Activated CD8-positive, alpha-beta memory T cell treated with anti-CD3 and anti-CD28 coated beads, Interleukin-2, amount 10 ng/mL, durations not matched to agents 7 days and 5 days (primary cell): ENCODE measurements at places on chromosomes 16 and 17. TPM values are rescaled to one million over a fixed set of nuclear protein-coding genes. Genes with fewer than 3 reads are reported as not detected.

- peak overlapping the region; percentile 98 for H3K4me3 ChIP-seq
- H3K27me3 ChIP-seq = peaks cover 3% of the 10 kb centered on the region
- H3K4me1 ChIP-seq = peaks cover 29% of the 10 kb centered on the region
- H3K36me3 ChIP-seq = peaks cover 3% of the 10 kb centered on the region
- H3K27ac ChIP-seq = peak overlapping the region; percentile 95
- peak; percentile 68 for DNase-seq
Measured at GRCh38 chr17:21125862-21126261, 902 bp upstream of the DHRS7B start.

GRCh38 chr17:56870081-56870651 is 36.2 kb downstream of the DGKE start:
- H3K36me3 ChIP-seq = peaks cover 30% of the 10 kb centered on the region
- H3K27me3 ChIP-seq = peaks cover 5% of the 10 kb centered on the region
- no peak for DNase-seq
- no peak overlapping the region for H3K27ac ChIP-seq
- H3K4me3 ChIP-seq = no peak overlapping the region

DNA sequence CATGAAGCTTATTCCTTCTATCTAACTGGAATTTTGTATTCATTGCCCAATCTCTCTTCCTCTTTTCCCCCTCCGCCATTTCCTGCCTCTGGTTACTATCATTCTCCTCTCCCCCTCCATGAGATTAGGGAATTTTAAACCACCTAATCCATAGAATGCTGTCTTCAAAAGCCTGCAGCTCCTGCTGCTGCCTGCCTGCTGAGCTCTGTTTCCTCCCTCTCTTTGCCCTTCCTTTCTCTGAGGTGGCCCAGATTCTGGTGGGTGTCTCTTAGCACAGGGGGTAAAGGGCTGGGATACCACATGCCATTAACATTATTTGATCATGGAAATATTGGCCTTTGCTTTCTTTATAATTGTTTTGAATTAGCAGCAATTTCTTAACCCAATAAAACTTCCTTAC is 241.6 kb downstream of the CNTNAP4 start:
- no peak for DNase-seq
- no peaks in the 10 kb centered on the region for H3K36me3 ChIP-seq
- no peak overlapping the region for H3K4me3 ChIP-seq
- H3K4me1 ChIP-seq = no peaks in the 10 kb centered on the region

Gene PLK1
- 132 TPM for total RNA-seq

DNA sequence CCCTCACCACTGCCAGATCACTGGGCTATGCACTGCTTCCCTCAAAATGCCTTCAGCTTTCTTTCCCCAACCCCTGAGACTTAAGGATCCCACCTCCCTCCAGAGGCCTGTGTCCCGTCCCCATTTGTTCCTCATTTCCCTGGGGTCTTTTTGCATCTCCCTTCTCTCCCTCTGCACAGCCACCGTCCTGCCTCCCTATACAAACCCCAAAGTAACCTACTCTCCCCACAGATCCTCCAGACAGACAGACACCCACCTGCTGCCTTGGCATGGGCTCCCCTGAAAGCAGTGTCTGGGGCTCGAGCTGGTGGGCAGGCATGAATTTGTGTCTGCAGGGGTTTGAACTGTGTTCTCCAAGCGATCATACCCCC is 69.4 kb upstream of the TNRC6C start:
- H3K4me3 ChIP-seq = no peak overlapping the region
- no peaks in the 10 kb centered on the region for H3K36me3 ChIP-seq
- H3K27me3 ChIP-seq = peaks cover 41% of the 10 kb centered on the region

- no peak overlapping the region for H3K4me3 ChIP-seq
- peaks cover 5% of the 10 kb centered on the region for H3K27me3 ChIP-seq
- DNase-seq = no peak
- H3K36me3 ChIP-seq = no peaks in the 10 kb centered on the region
- H3K4me1 ChIP-seq = peaks cover 55% of the 10 kb centered on the region
Measured at GRCh38 chr17:65184235-65184959, 47.2 kb downstream of the RGS9 start.

DNA sequence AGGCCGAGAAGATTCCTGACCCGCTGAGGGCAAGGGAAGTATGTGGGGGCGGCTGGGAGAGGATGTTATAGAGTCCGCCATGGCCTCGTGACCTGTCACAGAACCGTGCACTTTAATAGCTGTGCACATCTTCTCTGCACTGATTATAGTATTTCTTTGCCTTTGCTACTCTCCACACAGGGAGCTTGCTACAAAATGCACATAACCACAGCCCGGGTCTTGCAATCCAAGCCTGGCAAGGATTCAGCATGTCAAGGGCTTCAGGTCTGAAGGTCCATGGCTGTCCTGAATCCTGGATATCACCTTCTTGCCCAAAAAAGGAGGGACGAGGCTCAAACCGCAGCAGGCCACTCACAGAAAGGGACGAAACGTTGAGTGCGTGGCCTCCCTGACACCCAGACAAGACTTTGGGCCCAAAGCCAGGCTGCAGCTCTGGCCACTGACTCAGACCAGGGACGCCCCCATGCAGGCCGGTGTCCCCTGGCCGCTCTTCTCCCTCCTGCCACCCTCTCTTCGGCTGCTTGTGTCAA is 43.7 kb downstream of the USP22 start:
- no peak for DNase-seq
- H3K27me3 ChIP-seq = no peaks in the 10 kb centered on the region
- peak overlapping the region; percentile 63 for H3K27ac ChIP-seq
- H3K4me1 ChIP-seq = peaks cover 22% of the 10 kb centered on the region

GRCh38 chr17:31564883-31565301 is 173.4 kb downstream of the RAB11FIP4 start:
- no peaks in the 10 kb centered on the region for H3K36me3 ChIP-seq
- H3K4me1 ChIP-seq = peaks cover 2% of the 10 kb centered on the region
- H3K27ac ChIP-seq = no peak overlapping the region
- peaks cover 25% of the 10 kb centered on the region for H3K27me3 ChIP-seq

DNA sequence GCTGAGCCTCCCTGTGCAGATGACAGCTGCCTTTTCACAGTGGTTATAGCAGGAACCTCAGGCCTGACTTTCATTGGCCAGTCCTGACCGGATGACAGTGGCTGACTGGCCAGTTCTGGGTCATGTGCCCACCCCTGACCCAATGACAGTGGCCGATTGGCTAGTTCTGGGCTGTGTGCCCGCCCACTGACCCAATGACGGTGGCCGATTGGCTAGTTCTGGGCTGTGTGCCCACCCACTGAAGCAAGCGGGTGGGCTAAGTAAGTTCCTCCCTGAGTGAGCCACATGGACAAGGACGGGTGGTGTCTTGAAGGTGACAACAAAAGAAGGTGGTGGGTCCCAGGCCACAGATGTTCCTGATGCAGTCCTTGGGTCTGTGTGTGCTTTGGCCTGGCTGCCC is 9.5 kb downstream of the DEF8 start:
- no peak overlapping the region for H3K27ac ChIP-seq
- peaks cover 3% of the 10 kb centered on the region for H3K36me3 ChIP-seq
- H3K4me3 ChIP-seq = no peak overlapping the region
- H3K27me3 ChIP-seq = no peaks in the 10 kb centered on the region

Gene CSH1
- total RNA-seq = not detected
